BJ (cell line): ENCODE measurements at places on chromosomes 3 and 15.

DNA sequence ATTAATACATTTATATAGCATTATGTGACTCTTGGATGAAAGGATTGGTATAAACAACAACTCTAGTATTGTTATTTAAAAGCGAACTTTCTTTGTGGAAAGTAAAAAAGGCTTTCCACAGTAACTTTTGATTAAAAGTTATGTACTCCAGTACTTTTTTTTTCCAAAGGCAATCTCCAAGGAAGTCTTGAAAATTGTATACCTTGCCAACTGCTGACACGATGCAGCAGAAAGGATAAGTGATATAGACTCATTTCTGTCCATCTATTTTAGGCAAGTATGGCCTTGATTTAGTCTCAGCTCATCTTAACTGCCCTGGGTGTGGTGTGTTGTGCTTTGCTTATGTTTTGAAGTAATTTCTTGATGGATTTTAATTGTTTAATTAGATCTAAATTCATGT, 79.7 kb downstream of the OTOL1 start:
- no peak for DNase-seq

GRCh38 chr15:44780608-44781007, 44.3 kb downstream of the TRIM69 start:
- no peak for DNase-seq

GRCh38 chr3:114660124-114660523, 366.3 kb downstream of the TIGIT start:
- DNase-seq, result peak; percentile 41

DNA sequence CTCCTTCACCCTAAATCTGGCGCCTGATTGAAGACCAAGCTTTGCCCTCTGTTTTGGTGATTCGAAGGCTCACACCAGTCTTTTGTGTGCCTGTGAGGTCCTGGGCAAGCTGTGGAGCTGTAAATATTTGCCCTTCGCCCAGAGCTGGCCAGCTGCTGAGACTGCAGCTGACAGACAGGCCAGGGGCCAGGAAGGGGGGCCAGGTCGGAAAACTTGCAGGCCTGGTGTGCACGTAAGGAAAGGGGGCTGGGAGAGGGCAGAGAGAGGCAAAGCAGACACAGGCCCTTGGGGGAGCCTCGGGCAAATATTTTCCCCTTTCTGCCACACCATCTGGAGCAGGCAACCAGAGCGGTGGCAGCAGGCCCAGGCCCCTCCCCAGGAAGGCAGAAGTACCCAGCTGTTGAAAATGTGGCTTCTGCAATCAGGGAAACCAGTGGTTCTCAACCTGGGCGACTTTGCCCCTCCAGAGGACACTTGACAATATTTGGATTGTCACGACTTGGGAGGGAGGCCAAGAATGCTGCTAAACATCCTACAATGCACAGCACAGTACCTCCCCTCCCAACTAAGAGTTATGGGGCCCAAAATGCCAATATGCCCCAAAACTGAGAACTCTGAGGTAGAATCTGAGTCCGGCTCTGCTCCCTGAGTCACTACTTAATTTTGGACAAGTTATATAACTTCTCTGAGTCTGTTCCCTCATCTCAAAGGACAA, 2.5 kb downstream of the PDZRN3 start:
- DNase-seq, result no peak

DNA sequence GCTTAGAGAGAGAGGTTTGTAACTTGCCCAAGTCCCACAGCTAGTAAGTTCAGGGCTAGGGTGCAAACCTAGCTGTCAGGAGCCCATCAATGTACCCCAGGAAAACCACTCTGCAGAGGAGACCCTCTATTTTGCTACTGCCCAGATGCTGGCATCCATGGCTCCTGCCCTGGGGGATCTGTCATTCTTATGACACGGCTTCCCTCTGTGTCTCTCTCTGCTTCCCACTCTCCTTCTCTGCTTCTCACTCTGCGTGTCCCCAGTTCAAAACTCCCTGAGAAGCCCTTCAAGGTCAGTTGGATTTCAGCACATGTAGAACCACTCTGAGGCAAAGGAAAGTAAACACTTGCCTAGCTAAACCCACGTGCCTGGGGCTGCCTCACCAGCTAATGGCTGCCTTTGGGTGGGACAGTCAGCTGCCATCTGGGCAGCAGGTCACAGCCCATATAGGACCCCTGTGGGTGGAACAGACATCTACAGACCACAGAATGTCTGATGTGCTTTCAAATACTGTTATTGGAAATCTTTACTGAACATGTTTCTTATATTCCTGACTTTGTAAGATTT, 29.4 kb upstream of the SLCO2A1 start:
- no peak for DNase-seq

DNA sequence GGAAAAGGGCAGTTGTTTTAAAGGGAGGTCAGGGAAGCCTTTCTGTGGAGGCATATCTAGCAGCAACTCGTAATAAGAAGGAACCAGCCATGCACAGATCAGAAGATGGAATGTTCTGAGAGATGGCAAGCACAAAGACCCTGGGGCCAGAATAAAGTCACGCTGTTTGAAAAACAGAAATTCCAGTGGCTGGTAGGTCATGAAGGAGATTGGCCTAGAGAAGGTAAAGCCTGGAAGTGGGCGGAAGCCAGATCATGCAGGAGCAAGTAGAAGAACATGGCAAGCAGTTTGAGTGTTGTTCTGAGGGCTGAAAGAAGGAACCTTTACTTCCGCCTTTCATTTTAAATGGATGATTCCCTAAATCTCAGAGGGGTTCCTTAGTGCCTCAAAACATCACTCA, 208.1 kb upstream of the PPP2R3A start:
- DNase-seq, result no peak

DNA sequence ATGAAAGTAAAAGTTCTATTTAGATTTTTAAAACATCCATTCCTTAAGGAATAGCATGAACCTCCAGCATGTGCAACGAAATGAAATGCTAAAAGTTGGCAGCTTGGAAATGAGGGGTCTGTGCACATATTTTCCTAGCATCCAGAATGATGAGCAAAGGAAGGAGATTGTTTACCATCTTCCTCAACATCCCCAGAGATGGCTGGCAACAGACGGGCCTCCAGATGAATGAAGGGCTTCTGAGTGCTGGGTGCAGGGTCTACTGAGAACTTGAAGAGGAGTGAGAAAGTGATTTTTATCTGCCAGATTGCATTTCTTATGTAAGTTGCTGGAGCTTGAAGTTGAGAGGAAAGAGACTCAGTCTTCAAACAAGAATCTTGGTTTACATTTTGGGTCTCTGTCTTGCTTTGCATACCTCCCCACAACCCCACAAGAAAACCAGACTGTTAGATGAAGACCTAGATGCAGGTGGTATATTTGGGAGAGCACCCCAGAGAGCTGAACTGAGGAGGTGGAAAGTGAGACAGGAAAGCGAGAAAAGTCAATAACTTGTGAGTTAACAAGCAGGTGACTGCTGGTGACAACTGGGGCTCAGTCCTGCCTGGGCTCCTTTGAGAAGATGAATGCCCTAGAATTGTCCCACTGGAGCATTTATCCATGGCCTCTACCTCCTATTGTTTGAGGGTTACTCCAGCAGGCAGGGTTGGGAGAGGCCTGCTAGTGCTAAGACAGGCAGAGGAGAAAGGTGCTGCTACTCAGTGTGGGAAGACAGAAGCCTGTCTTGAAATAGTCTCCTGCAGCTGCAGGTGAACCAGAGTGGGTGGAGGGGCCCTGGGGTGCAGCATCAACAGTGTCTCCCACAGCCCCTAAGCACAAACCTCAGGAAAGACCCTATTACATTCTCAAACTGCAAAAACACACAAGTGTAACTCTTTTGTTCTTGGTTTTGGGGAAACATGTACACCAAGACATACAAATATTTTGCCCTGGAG, 10.5 kb upstream of the CCK start:
- no peak for DNase-seq

- DNase-seq, result no peak
These were observed 57.6 kb upstream of the TNFSF10 start for GRCh38 chr3:172580680-172581401.

DNA sequence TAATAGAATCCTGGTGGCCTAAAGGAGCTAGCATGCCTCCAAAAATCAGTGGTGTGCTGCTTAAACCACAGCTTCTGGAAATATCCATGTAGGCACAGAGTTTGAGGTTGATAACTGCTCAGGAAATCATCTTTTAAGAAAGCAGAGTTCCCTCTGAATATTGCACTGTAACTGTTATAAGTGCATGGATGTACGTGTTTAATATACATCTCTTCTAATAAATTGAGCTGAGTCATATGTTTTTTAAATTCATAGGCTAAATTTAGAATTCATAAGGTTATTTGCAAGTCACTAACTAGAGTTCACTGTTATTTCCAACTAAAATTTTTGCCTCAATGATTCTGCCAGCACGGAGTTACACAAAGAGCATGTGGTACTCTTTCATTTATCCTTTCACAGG, 68.9 kb downstream of the MYH15 start:
- DNase-seq, result no peak

GRCh38 chr15:47724346-47724745, 7.0 kb downstream of the SEMA6D start:
- no peak for DNase-seq

DNA sequence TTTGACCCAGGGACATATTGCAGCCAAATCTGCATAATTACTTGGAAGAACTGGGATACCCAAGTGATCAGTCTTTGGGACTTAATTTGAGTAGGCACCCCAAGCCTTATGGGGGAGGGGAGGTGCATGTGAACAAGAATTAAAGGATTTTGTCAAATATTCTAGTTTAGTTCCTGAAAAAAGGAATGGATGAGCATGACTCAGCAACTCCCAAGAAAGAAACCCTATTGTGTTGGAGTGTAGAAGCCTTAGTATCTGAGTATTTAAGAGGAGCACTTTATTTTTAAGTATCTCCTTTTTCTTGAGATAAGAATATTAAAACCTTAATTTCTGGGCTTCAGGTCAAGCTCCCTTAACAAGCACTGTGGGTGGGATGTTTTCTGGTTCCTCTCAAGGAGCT, 222.4 kb downstream of the CD47 start:
- no peak for DNase-seq

- no peak for DNase-seq
These were observed 292.0 kb upstream of the CCDC54 start for GRCh38 chr3:107085261-107085660.

DNA sequence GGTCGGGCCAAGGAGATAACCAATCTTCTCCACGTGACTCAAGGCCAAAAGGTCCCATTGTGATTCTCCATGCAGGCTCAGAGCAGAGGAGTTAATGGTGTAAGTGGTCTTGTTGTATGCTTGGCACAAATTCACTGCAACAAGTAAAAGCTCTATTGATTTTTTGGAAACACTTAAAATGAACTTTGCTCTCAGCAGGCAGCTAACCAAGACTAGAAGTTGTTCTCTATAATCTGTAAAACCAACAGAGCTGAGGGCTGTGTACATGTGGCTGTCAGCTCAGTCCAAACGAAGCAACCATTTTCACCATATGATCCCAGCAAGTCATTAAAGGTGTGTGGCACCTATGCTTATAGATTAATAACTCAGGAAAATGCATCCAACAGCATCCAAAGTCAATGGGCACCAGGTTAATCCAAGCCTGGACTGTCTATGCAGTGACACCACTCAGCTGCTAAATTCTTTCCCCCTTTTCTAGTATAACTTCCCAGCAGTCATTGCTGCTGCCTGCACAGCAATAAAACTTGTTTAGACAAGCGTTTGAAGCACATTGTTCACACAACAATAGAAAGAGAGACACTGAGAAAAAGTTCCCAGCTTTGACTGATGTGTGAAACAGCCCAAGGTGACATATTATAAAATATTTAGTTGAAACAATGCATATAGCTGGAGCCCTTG, 603.8 kb upstream of the ADAMTS9 start:
- DNase-seq, result no peak

GRCh38 chr15:31476236-31476810, 149.7 kb downstream of the KLF13 start:
- DNase-seq, result no peak

DNA sequence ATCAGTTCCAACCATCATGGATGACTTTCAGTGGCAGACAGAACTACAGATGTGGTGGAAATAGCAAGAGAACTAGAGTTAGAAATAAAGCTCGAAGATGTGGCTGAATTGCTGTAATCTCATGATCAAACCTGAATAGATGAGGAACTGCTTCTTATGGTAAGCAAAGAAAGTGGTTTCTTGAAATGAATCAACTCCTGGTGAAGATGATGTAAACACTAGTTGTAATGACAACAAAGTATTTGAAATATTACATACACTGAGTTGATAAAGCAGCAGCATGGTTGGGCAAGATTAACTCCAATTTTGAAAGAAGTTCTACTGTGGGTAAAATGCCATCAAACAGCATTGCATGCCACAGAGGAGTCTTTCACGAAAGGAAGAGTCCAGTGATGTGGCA, 131.7 kb upstream of the FAM3D start:
- no peak for DNase-seq

GRCh38 chr3:125594581-125595011, 701 bp downstream of the OSBPL11 start:
- peak; percentile 2 for DNase-seq

GRCh38 chr3:104906001-104906639, 460.6 kb upstream of the ALCAM start:
- no peak for DNase-seq

DNA sequence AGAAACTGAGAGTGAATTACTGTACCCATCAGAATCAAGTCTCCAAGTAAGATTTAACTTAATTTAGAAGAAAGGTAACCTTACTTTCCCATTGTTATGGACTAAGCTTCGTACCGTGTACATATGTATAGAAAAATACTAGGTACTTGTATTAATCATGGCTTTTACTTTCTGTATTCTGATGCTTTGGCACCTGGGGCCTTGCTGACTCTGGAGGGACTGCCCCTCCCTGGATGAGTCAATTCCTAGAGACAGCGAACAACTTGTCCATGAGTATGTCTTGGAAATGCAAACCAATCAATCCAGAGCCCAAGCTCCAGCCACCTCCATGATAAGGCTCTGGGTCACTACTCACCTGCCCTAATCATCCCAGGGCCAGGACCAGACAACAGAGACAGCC, 50.0 kb upstream of the DGKG start:
- no peak for DNase-seq

GRCh38 chr15:90306560-90306959, 41.1 kb downstream of the NGRN start:
- DNase-seq, result no peak

DNA sequence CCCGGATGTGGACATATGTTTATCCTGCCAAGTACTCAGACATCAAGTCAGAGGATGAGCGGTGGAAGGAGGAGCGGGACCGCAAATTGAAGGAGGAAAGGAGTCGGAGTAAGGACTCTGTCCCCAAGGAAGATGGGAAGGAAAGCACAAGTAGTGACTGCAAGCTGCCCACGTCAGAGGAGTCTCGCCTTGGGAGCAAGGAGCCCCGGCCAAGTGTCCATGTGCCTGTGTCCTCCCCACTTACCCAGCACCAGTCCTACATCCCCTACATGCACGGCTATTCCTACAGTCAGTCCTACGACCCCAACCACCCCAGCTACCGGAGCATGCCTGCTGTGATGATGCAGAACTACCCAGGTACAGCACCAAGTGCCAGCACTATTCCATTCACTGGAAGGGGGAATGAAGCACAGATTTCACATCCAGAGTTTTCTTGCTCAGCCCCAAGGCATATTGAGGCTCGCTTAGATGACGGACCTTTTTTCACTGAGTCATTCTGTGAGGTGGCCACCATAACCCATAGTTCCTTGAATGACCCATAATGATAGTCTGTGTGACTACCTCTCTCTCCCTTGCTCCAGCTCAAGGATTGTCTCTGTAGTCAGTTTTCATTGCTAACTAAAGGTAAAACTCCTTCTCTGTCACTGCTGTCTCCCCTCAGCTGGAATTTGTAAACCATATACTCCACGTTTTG, 97.1 kb downstream of the RBPMS2 start:
- DNase-seq, result no peak
